Occipital lobe (tissue), 3 donors: ENCODE measurements at places on chromosomes 2 and 18. TPM values are rescaled to one million over a fixed set of nuclear protein-coding genes. Genes with fewer than 3 reads are reported as not detected.

LONRF2 gene
- 58.3 TPM for total RNA-seq

- DNase-seq, result no peak
These were observed 63.5 kb upstream of the ARL5A start for GRCh38 chr2:151891566-151892194.

DNA sequence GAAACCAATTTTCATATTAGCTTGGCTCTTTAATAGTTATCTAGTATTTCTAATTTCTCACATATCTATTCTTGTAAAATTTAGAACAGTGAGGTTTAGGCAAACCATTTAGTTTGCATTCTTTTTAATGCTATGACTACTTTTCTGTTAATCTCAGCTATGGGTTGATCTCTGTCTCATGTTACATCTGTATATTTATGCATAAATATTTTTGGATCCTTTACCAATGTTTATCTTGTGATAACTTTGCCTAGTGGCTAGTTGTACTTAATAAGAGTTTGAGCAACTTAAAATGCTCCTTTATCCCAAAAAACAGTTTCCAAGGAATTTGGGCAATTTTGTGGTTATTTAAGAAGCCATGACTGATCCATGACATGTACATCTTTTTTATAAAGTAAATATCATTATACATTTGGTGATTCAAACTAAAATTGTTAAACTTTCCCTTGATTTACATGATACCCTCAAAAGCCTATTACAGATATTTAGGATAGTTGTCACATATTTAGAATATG, 86.3 kb downstream of the R3HDM1 start:
- no peak for DNase-seq

GRCh38 chr2:76679025-76679396, 843.2 kb downstream of the LRRTM4 start:
- no peak for DNase-seq

DNA sequence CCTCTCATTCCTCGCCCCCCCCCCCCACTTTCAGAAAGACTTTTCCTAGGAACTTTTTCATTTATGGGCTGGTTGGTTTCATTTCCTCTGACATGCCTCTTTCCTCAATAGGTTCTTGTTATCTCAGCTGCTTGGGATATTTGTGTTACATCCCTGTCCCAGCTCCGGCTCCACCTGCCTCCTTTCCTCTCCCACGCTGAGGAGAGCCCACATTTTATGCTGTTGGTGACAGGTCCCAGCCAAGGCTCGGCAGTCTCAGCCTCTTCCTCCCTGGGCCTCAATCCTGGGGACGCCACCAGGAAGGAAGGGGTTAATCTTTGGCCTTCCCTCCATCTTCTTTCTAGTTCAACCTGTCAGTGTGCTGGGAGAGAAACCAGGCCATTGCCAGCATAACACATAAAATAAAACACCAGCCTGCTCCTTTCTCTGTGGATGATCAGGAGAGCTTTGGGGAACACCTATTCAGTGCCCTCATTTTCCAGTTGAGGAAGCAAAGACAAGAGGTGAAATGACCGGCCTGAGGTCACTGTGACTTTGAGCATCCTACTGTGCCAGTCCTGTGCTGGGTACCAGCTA, 216.9 kb upstream of the TNP1 start:
- no peak for DNase-seq

- DNase-seq, result no peak
These were observed 58.7 kb upstream of the CDH20 start for GRCh38 chr18:61274416-61274960.
